ENCODE measurements at places on chromosomes 12 and 14.

DNA sequence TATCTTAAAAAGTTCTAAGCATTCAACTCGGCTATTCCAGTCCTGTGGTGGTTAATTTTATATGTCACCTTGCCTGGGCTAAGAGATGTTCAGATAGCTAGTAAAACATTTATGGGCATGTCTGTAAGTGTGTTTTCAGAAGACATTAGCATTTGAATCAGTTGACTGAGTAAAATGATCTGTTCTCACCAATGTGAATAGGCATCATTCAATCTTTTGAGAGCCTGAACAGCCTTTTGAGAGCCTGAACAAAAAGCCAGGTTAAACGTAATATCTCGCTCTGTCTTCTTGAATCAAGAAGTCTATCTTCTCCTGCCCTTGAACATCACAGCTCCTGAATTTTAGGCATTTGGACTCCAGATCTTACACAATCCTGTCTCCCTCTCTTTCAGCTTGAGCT is 1266.1 kb downstream of the LRFN5 start:
- no peak for DNase-seq

DNA sequence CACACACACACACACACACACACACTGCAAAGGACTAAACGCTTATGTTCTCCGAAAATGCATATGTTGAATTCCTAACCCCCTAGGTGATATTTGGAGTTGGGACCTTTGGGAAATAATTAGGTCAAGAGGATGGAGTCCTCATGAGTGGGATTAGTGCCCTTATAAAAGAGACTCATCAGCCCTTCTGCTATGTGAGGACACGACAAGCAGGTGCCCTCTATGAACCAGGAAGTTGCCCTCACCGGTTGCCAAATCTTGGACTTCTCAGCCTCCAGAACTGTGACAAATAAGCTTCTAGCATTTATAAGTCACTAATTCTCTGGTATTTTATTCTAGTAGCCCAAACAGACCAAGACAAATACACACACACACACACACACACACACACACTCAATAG is 20.7 kb upstream of the TCP11L2 start:
- DNase-seq = no peak

GRCh38 chr14:68569970-68570409 is 222.9 kb downstream of the ZFP36L1 start:
- no peak for DNase-seq

DNA sequence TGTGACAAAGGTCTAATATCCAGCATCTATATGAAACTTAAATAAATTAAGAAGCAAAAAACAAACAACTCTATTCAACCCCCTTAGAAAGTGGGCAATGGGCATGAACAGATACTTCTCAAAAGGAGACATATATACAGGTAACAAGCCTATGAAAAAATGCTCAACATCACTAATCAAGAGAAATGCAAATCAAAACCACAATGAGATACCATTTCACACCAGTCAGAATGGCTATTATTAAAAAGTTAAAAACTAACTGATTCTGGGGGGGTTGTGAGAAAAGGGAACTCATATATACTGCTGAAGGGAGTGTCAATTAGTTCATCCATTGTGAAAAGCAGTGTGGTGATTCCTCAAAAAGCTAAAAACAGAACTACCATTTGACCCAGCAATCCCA is 198.9 kb downstream of the BMP4 start:
- DNase-seq = no peak

GRCh38 chr12:87280356-87280755 is 748.8 kb downstream of the C12orf50 start:
- no peak for DNase-seq

DNA sequence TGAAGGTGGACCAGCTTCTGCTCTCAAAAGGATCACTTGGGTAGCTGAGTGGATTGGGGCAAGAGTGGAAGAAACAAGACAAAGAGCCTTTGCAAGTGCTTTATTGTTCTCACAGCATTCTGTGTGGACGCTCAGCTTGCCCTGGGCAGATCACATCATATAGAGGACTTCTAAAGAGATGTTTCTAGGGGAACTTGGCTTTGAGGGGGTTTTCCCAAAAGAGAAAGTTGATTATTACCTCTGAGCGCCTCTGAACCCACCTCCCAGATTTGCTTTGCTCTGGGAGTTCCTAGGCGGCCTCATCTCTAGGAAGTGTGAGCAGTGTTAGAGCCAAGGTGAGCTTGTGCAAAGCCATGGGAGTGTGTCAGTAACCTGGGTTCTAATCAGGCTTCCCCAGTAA is 81.7 kb downstream of the RIN3 start:
- DNase-seq = no peak

- DNase-seq = peak; percentile 41
Measured at GRCh38 chr12:43957732-43958372, 122.0 kb downstream of the TMEM117 start.

DNA sequence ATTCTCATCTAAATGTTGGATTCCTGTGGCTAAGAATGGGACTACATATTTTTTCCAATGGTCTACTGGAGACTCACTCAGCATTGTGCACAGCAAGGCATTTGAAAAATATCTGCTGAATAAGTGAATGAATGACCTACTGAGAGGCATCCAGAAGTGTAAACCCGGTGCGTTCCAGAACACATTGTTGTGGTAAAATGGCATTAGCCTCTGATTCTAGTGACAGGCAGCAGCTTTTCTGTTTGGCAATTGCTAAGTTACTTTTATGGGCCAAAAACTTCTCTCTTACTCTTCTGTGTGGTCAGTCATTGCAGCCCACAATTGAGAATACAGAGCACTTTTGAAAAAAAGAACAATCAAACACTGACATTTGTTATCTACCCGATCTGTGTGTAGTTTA is 36.5 kb downstream of the WIF1 start:
- no peak for DNase-seq

GRCh38 chr14:100118396-100119011 is 40.9 kb downstream of the DEGS2 start:
- no peak for DNase-seq

DNA sequence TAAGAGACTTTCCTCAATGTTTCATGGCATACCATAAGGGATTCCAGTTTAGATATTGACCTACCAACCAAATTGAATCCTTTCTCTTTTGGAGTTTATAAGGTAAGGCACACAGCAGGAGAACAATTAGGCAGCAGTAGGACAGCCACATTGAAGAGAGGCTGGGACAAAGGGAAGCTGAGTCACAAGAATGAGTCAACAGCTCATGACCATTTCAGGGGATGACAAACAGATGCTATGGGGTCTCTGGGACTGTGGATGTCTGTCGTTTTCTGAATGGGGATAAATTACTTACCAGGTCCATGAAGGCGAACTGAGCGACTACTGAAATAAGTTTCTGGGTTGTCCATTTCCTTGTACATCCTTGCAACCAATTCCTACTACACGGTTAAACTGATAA is 48.6 kb upstream of the E2F7 start:
- no peak for DNase-seq

DNA sequence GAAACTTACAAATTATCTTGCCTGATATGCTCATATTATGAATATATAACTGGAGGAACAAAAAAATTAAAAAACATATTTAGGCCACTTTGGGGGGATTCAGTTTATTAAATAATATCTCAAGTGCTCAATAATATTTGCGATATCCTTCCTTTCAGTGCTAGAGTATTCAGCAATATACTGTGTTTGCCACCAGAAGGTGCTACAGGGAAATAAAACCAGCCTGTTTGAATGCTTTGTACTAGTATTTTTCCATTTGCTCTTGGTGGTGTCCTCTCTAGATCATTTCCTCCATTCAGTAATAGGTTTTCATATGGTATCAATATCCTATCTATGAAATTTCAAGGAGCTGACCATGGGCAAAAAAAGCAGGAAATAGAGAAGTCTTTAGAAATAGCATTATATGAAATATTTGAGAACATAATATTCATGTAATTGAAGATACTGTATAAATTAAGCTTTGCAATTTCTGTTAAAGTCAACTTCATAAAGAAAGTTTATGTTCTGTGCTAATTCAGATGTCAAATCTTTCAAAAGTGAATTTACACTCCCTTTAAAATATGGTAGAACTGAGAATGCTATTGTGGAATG is 106.2 kb upstream of the NAV3 start:
- DNase-seq = no peak

- DNase-seq = no peak
Measured at GRCh38 chr14:37711356-37711830, 116.0 kb downstream of the TTC6 start.

GRCh38 chr12:26853303-26854030 is 20.5 kb upstream of the ITPR2 start:
- DNase-seq = peak; percentile 74

- DNase-seq = no peak
Measured at GRCh38 chr12:13128291-13128965, 25.0 kb upstream of the GSG1 start.

DNA sequence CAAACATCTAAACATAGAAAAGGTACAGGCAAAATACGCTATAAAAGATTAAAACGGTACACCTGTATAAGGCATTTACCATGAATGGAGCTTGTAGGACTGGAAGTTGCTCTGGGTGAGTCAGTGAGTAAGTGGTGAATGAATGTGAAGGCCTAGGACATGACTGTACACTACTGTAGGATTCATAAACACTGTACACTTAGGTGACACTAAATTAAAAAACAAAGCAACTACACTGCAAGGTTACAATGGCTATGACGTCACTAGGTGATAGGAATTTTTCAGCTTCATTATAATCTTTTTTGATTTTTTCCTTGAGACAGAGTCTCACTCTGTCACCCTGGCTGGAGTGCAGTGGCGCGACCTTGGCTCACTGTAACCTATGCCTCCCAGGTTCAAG is 269.2 kb downstream of the KSR2 start:
- DNase-seq = no peak

DNA sequence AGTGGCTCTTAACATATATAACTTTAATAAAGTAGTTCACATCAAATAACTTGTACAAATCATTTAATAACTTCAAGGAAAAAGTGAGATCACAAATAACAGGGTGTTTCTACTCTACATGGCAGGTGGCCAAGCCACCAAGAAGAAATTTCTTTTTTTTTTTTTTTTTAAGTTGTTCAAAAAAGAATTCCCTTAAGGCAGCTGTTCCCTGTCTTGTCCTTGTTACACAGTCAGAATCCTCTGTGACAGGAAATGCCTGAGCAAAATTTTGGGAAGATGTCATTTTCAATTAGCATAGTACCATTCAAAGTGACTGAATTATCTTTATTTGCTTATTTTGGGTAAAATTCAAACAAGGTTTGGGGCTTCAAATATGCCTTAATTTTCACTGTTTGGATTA is 79.4 kb downstream of the LIN7A start:
- DNase-seq = no peak

GRCh38 chr12:495466-495865 is 35.7 kb downstream of the B4GALNT3 start:
- no peak for DNase-seq

DNA sequence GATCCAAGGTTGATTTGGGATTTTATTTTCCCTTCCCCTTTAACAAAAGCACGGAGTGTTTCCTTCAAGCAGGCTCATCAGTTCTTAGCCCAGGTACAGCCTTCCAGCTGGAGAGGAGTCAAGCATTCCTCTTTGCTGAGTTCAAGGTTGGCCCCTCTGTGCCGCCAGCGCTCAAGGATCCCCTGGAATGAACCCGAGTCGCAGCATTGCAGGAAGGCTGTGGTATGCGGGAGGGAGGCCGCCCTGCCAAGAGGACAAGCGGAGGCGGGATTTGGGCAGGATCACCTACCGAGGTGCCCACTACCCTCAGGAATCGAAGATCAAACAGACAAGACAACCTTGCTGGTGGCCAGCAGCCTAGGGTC is 53.9 kb upstream of the NCOR2 start:
- DNase-seq = no peak

DNA sequence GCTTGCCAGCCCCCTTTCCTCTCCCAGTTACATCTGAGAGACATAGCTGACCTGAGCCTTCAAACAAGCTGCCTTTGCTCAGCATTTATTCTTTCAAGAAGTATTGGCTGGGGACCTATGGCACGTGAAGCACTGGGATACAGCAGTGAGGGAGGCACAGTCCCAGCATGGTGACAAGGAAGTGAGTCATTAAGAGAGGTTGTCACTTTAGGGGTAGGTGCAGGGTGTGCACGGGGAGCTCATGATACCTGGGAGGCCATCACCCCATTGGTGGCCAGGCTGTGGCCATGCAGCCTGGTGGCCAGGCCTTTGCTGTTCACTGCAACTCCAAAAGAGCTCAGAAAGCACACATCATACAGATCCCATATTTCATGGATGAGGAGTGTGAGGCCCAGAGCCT is 5.7 kb upstream of the KRT75 start:
- DNase-seq = no peak

DNA sequence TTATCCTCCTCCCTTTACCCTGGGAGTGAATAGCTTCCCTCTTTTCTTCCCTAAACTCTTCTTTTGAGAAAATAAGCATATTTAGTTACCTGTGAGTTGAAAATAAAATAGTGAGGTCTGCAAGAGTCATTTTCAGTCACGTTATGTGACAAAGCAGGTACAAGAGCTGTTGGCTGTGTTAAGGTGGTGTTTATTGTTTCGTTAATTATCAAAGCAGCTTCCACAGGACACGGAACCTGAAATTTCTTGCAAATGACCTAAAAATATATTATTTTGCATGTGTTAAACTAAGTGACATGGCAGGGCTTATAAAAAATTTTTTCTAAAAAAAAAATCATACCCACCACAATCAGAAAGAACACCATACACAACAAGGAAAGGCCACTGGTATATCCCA is 8.3 kb downstream of the SLC38A2 start:
- DNase-seq = no peak

DNA sequence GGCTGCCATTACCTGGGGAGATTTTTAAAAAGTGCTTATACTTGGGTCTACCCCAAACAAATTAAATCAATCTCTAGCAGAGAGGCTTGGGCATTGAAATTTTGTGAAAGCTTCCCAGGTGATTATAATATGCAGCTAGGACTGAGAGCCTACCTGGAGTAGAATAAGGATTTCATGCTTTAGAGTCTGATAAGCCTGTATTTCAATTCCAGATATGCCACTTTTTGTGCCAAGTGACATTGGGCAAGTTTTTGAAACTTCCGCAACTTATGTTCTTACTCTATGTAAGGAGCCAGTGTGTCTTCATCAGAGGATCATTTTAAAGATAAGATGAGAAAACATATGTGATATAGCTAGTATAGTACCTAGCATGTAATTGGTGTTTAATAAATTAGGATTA is 159.8 kb upstream of the LRIG3 start:
- DNase-seq = no peak

DNA sequence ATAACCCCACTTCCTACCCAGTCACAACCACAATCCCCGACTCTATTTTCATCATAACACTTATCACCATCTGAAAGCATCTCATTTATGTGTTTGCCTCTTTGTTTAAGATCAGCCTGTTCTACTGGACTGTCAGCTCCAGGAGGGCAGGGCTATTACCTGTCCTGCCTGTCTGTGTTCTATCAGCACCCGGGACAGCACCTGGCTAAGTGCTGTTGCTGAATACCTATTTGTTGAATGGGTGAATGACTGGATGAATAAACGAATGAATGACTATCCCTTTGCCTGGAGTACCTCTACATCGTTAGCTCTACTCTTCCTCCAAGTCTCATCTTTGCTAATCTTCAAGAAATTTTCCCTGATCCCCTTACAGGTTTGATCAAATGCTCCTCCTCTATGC is 69.0 kb downstream of the WSCD2 start:
- DNase-seq = no peak

GRCh38 chr12:128298091-128298748 is 31.2 kb downstream of the TMEM132C start:
- DNase-seq = no peak

Data from activated CD4-positive, alpha-beta T cell treated with anti-CD3 and anti-CD28 coated beads, Interleukin-2, amount 50 U/mL, for 16 hours (primary cell).